ENCODE measurements at places on chromosomes 2 and 18.

- no peak for DNase-seq
Observed at GRCh38 chr2:202299712-202300111, 34.1 kb downstream of the NOP58 start.

GRCh38 chr18:36809590-36810381, 19.0 kb downstream of the TPGS2 start:
- DNase-seq: peak; percentile 20

DNA sequence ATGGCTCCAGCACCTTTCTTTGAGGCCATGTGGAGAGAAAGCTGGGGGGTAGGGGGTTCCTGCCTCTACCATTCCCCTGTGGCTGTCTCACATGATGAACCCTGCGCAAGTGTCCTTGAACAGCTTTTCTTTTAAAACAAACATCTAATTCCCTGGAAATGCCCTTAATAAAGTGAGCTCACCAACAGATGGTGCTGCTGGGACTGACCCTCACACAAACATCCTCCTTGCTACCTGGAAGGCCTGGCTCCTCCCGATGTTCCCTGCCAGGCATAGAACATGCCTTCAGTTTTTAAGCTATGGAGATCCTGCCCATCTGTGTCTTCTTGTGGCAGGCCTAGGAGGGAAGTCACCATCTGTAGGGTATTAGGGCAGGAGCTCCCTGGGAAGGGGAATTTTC, 60.7 kb upstream of the GATA6 start:
- no peak for DNase-seq

GRCh38 chr2:152189622-152190495, 14.3 kb upstream of the STAM2 start:
- DNase-seq: no peak

DNA sequence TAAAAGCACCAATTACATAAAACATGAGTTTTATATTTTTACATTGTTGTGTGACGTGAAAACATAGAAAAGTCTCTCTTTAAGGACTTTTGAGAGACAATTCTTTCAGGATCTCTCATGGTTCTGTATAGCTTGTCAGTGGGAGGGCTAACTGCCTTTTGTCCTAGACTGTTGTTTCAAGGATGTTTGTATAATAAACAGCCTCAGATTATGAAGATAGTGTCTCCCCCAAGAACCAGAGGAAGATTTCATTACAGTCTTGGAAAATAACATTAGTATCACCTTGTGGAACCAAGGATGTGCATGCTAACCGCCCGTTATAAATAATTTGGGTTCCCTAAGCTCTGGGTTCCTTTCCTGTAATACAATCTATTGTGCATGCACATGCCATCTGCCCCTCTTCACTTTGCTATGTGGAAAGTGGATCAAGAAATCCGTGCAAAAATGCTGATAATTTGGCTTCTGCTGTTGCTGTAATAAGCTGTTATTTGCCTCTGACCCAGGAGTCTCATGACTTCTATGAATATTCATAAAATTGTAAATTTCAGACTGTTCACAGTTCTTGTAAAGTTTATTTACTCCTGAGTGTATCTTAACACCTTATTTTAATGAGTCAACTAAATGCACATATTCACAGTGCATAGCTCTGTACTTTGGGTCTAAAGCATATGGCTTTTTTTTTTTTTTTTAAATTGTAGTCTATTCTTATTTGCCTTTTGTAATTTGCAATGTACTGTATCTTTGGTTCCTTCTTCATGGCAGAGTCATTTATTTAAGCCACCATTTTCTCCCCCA, 265.5 kb downstream of the PTH2R start:
- no peak for DNase-seq

DNA sequence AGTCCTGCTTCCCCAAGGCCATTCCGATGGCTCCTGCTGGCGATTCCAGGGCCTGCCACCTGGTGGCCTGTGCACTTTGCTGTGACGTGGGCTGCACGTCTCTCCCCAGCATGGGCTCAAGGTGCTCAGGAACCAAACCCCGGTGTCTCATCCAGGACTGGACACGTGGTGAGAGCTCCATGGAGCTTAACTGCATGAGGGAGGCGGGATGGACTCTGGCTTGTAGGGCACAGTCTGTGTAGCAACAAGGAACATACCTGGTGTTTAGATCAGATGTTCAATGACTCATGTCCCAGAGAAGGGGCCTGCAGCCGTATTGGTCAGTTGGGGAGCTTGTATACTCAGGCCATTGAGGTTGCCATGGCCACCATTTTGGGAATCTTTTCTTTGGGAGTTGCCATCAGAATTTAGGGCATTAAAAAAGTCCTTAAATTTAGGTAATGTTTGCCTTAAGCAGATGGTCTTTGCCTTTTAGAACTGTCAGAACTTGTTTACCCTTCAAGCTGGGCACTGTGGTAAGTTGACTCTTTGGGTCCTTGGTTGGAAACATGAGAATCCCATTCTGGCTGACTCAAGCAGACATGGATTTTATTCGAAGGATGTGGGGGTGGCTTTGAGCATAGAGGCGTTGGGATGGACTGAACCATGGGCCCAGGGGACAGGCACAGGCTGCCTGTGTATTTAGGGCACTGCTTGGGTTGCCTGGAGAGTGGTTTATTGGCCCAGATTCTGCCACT, 21.0 kb downstream of the AGAP1 start:
- no peak for DNase-seq

DNA sequence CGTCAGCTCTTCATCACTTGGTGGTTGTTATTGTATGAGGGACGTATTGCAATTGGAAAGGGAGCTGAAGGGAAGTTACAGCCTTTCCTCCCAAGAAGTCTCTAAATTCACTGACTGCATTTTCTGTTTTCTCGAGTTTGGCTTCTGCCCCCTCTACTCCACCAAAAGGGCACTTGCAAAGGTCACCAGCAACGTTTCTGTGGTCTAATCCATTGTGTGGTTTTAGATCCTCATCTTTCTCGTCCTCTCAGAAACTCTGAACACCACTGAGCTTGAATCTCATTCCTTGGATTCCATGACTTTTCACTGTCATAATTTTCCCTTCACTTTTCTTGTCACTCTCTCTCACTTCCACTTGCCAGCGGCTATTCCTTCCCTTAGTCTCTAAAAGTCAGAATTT, 308.0 kb downstream of the AFF3 start:
- no peak for DNase-seq

- no peak for DNase-seq
Observed at GRCh38 chr2:10911291-10912075, at the start of gene KCNF1. Gene KCNF1, plus strand, starts transcription at chr2:10911934. Its CDS starts 493 bp downstream, at chr2:10912427.

DNA sequence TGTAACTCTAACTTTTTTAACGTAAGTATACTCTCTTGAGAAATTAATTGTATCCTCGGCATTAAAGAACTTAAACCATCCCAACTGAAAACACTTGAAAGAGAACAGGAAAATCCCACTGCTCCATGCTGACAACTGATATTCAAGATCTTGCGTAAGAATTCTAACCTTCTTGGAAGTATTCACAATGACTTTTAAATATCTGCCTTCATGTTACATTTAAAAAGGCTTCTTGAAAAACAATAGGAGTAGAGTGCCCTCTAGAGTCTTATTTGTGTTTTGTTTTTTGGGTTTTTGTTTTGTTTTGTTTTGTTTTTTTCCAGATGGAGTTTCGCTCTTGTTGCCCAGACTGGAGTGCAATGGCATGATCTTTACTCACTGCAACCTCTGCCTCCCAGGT, 65.4 kb upstream of the DNAJC10 start:
- no peak for DNase-seq

DNA sequence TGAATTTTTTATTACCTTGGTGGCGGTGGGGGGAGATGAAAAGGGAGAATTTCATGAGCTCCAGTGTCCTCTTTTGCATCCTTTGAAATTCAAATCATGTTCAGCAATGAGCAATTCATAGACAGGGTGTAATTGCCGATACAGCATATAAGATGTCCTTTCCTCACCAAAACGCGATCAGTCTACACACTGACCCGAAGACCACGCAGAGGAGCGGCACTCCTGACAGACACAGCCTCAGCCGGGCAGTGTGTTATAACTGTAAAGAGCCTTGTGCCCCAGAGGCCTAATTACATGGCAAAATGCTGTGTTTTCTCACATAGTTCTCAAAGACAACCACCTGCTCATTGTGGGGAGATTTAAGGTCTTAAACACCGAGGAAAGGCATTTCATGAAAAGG, 38.4 kb upstream of the APCDD1 start:
- DNase-seq: no peak

- DNase-seq: no peak
Observed at GRCh38 chr2:157337978-157338377, 12.4 kb upstream of the ERMN start.

DNA sequence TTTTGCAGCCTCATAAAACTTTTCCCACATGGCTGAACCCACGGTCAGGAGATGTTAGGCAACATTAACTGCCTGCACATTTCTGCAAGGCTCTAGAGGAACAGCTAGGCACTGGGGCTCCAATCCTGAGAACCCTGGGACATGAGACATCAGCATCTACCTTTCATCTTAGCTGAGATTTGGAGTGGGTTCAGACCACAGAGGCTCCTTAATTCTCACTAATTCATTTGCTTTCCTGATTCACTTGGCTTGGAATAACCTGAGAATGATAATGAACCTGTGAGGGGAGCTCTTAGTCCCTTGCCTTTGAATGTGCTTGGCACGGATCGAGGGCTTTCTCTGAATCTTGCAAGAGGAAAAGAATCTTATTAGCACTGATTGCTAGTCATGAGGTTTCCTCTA, 266.2 kb downstream of the FIGN start:
- DNase-seq: no peak

DNA sequence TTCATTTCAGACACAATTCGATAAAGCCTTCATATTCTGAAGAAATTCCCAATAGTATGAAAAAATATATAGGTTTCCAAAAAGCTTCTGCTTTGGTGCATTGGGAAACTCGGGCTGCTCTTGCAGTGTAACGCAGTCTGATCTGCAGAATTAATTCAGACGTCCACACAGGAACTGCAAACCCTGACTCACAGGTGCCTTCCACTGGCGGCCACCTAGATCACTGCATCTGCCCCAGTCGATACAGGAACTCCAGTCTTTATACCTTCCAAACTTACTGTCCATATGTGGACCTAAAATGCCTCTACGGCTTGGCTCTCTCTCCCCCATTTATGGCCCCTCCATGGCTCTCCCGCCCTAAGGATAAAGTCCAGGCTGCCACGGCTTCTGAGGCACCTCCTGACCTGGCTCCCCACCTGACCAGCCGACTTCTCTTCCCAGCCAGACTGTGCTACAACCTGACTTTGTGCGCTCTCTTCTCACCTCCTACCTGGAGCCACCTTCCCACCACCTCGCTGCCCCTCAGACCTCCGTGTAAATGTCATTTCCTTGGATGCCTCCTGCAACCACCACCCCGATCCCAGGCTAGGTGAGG, 39.7 kb downstream of the L3MBTL4 start:
- DNase-seq: no peak

DNA sequence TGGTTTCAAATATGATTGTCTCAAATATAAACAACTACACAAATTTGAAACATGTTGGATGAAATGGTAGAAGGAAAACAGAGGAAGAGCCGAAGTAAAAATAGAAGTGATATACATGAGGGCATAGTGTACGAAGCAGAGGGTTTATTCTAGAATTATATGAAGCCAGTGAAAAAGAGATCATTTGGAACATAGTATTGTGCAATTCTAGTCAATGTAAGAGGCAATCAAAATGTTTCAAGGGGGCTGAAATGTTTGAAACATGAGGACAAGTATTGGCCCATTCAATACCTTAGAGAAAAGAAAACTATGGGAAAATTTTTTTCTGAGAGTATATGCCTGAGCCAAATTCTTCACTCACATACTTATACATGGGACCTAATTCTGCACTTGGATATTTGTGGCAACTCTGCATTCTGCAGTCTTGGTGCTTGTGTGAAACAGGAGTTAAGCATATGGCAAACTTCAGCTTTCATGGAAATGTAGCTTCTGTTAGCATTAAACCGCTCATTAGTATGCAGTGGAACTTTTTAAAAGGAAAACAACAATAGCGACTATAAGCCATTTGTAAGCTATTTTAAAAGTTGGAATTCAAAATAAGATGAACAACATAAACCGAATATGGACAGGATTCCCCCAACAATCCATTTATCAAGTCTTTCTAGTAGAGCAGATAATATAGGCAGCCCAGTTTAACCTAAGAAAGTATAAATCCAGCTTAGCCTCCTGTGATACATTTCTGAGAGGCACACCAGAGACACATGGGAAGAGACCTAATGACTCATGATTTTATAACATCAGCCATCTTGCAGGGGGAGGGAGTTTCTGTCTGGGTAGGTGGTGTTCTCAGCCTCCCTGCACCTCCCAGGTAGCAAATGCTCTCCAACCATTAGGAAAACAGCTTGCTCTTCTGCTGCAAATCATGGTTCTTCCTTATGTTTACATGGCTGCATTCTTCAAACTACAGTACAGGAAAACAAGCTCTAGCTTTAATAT, 197.8 kb downstream of the PAX3 start:
- DNase-seq: no peak

DNA sequence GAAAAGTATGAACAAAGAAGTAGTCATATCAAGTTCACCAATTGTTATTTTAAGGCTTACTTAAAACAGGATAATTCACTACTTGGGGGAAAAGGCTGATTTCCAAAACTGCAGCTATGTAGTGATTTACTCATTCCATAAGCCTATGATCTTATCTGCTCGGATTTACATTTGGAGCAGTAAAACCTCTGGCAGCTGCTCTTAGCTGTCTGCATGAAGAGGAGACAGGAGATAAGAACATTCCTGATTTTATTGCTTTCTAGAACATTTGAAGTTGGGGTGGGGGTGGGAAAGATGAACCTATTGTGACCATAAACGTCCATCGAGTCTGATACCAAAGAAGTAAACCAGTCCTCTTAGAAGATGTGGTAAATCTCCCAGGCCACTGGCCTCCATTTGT, 120.9 kb downstream of the MMADHC start:
- no peak for DNase-seq

GRCh38 chr2:46041434-46041833, 255.8 kb upstream of the EPAS1 start:
- no peak for DNase-seq

DNA sequence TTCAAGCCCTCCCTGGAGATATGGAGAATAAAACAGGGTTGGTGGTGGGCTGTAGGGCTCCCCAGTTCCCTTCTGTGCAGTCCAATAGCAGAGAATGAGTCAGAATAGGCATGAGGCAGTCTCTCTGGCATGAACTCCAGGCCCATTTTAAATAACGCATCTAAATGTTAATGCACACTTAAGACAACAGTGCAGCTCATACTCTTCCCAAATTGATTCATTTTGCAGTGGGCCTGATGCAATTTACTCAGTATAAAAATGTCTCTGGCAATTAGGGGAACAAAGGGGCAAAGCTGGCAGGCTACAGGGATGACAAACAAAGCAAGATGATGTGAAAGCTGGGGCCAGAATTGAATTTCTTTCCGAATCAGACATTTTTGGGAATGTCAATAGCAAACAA, 402.8 kb downstream of the CLIP4 start:
- no peak for DNase-seq

DNA sequence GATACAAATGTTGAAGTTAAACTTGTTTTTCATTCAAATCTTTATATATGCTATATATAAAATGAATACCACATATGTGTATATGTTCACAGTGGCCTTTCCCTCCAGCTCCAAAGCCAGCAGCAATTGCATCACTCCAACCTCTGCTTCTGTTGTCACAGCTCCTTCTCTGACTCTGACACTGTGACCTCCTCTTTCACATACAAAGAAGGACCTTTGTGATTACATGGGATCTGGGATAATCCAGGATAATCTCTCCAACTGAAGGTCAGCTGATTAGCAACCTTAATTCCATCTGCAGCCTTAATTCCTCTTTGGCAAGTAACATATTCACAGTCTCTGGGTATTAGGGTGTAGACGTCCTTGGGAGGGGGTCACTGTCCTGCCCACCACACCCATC, 8.4 kb downstream of the FLACC1 start:
- no peak for DNase-seq

GRCh38 chr18:24497031-24497754, 36.8 kb downstream of the HRH4 start:
- no peak for DNase-seq

GRCh38 chr2:184504252-184504651, 94.1 kb upstream of the ZNF804A start:
- DNase-seq: no peak

Measured in activated CD8-positive, alpha-beta memory T cell treated with anti-CD3 and anti-CD28 coated beads, Interleukin-2, amount 50 U/mL, for 4 hours (primary cell).